ENCODE measurements at places on chromosomes 12 and 14.

GRCh38 chr12:65948320-65949008 lies 124.2 kb downstream of the HMGA2 start:
- H3K36me3 ChIP-seq = no peaks in the 10 kb centered on the region
- H3K4me3 ChIP-seq = no peak overlapping the region
- H3K27ac ChIP-seq = no peak overlapping the region
- peaks cover 21% of the 10 kb centered on the region for H3K27me3 ChIP-seq

DNA sequence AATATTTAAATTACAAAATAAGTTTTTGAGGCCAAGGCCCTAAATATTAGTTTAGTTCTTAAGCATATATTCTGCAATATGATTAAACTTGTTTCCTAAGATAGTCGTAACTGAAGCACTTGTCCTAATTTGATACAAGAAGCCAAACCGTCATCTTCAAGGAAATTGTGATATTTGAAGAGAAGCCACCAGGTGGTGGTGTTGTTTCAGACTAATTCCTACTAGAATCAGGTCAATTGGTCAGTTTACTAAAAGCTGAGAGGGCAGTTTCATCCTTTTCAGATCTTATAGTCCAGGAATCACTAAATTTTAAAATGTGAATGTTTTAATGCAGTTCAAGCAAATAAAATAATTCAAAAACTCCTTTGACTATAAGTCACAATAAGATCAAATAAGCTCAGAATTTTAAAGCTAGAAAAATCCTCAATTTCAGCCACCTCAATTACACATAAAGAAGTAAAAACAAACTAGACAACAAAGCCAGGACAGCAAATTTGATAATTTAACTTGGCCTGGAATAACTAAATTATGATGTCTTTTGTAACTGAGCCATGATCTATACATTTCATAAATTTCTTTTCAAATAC lies 7.1 kb upstream of the ARL1 start:
- no peak overlapping the region for H3K4me3 ChIP-seq
- H3K27me3 ChIP-seq = no peaks in the 10 kb centered on the region
- H3K27ac ChIP-seq = no peak overlapping the region
- DNase-seq = no peak
- no peaks in the 10 kb centered on the region for H3K4me1 ChIP-seq
- no peaks in the 10 kb centered on the region for H3K36me3 ChIP-seq

GRCh38 chr14:93304771-93305170 lies 28.1 kb downstream of the BTBD7 start:
- no peak overlapping the region for H3K4me3 ChIP-seq
- no peak overlapping the region for H3K27ac ChIP-seq
- H3K4me1 ChIP-seq = peaks cover 52% of the 10 kb centered on the region
- no peak for DNase-seq
- no peaks in the 10 kb centered on the region for H3K27me3 ChIP-seq
- peaks cover 4% of the 10 kb centered on the region for H3K36me3 ChIP-seq

DNA sequence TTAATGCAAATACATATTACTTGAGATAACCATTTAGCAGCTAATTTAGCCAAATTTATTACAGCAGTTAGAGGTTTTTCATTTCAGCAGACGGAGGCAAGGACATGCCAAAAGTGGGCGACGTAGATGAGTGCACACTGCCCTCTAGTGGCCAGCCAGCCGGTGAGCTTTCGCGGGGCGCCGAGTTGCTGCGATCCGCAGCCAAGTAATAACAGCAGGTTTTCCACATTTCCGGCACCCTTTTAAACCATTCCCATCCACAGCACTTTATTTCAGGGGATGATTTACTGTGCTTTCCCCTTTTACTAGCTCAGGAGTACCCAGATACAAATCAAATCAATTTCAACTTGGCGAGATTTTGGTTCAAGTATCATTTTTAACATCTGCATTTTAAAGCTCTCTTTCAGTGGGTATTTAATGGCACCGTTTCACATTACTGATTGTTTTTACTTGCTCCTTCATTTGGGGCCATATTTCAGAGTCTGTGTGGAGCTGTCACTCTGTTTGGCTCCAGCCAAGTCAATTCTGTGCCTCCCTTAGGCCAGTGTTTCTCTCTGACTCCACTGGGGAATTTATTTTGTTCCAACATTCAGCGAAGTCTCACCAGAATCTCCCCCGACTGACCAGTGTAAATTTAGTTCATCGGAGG lies 158.0 kb downstream of the EGLN3 start:
- H3K27me3 ChIP-seq = peaks cover 5% of the 10 kb centered on the region
- DNase-seq = peak; percentile 21
- H3K4me3 ChIP-seq = peak overlapping the region; percentile 64
- H3K27ac ChIP-seq = no peak overlapping the region
- H3K36me3 ChIP-seq = no peaks in the 10 kb centered on the region

GRCh38 chr12:5654019-5654418 lies 222.1 kb downstream of the NTF3 start:
- no peaks in the 10 kb centered on the region for H3K4me1 ChIP-seq
- no peak for DNase-seq
- no peak overlapping the region for H3K4me3 ChIP-seq
- no peaks in the 10 kb centered on the region for H3K36me3 ChIP-seq
- no peak overlapping the region for H3K27ac ChIP-seq
- no peaks in the 10 kb centered on the region for H3K27me3 ChIP-seq

DNA sequence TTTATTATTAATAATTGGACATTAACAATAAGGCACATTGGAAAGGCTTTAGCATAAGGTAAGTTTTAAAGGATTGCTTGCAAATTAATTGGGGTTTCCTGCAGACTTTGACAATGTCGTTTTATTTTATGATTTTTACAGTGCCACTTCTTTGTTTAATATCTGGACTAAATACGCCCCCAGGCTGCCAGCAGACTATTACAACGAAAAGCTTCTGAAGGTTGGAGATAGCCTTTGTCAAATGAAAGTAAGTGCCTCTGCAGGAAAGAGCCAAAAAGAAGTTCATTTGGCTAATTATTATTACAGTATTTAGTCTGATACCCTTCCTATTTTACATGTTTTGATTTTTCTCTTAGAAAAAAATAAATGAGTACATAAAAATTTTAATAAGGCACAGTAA lies 11.3 kb downstream of the CFAP54 start:
- DNase-seq = no peak
- H3K27ac ChIP-seq = peak overlapping the region; percentile 95
- no peaks in the 10 kb centered on the region for H3K27me3 ChIP-seq
- peaks cover 33% of the 10 kb centered on the region for H3K4me1 ChIP-seq

DNA sequence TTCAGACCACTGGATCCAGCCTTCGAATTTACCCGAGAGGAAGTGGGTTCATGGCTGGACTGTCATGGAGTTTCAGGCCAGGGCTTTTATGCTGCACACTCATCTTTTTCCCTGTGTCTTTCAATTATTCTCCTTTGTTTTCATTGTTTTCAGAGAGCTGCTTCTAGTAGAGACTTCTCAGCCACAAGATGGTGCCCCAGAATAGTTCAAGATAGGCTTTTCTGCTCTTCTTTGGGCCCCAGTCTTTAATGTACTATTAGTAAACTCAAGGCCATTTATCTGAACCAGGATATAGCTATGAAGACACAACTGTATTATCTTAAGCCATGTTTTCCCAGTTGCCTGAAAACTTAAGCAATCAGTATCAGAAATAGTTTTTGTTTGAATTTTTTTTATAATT lies 30.4 kb upstream of the PSMA6 start:
- peaks cover 7% of the 10 kb centered on the region for H3K36me3 ChIP-seq
- H3K4me1 ChIP-seq = no peaks in the 10 kb centered on the region
- H3K27ac ChIP-seq = no peak overlapping the region
- H3K4me3 ChIP-seq = no peak overlapping the region
- H3K27me3 ChIP-seq = no peaks in the 10 kb centered on the region

- H3K4me3 ChIP-seq = no peak overlapping the region
- peaks cover 3% of the 10 kb centered on the region for H3K36me3 ChIP-seq
- no peaks in the 10 kb centered on the region for H3K27me3 ChIP-seq
- no peak for DNase-seq
Measured at GRCh38 chr12:98492580-98493140, 22.7 kb upstream of the TMPO start.

GRCh38 chr14:78316786-78317185 lies 146.6 kb downstream of the NRXN3 start:
- H3K4me3 ChIP-seq = no peak overlapping the region
- DNase-seq = no peak
- H3K27me3 ChIP-seq = peaks cover 19% of the 10 kb centered on the region
- no peak overlapping the region for H3K27ac ChIP-seq
- no peaks in the 10 kb centered on the region for H3K4me1 ChIP-seq
- no peaks in the 10 kb centered on the region for H3K36me3 ChIP-seq

DNA sequence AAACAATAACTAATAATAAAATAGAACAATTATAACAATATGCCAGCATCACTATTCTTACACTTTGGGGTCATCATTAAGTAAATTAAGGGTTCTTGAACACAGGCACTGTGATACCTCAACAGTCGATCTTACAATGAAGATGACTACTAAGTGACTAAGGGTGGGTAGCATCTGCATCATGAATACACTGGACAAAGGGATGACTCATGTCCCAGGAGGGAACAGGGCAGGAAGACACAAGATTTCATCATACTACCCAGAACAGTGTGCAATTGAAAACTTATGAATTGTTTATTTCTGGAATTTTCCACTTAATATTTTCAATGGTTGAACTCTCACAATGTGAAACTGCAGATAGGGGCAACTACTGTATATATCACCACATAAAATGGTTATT lies 19.7 kb downstream of the TSPAN19 start:
- H3K4me1 ChIP-seq = no peaks in the 10 kb centered on the region
- H3K4me3 ChIP-seq = no peak overlapping the region
- H3K27ac ChIP-seq = no peak overlapping the region
- H3K36me3 ChIP-seq = no peaks in the 10 kb centered on the region
- no peak for DNase-seq

GRCh38 chr12:89779090-89779489 lies 70.5 kb upstream of the ATP2B1 start:
- no peak overlapping the region for H3K4me3 ChIP-seq
- no peak overlapping the region for H3K27ac ChIP-seq
- no peaks in the 10 kb centered on the region for H3K27me3 ChIP-seq
- no peaks in the 10 kb centered on the region for H3K36me3 ChIP-seq

- H3K4me3 ChIP-seq = no peak overlapping the region
- no peak for DNase-seq
- H3K36me3 ChIP-seq = peaks cover 7% of the 10 kb centered on the region
- H3K27ac ChIP-seq = no peak overlapping the region
Measured at GRCh38 chr12:99670635-99671034, 23.1 kb downstream of the GARIN6 start.

- H3K4me1 ChIP-seq = no peaks in the 10 kb centered on the region
- no peak overlapping the region for H3K4me3 ChIP-seq
- no peak for DNase-seq
Measured at GRCh38 chr14:51289169-51289568, 49.1 kb downstream of the TMX1 start.

- no peaks in the 10 kb centered on the region for H3K4me1 ChIP-seq
- H3K36me3 ChIP-seq = peaks cover 83% of the 10 kb centered on the region
- no peak overlapping the region for H3K27ac ChIP-seq
- no peak overlapping the region for H3K4me3 ChIP-seq
- DNase-seq = no peak
- no peaks in the 10 kb centered on the region for H3K27me3 ChIP-seq
Measured at GRCh38 chr14:31142455-31143087, 65.0 kb downstream of the HECTD1 start.

DNA sequence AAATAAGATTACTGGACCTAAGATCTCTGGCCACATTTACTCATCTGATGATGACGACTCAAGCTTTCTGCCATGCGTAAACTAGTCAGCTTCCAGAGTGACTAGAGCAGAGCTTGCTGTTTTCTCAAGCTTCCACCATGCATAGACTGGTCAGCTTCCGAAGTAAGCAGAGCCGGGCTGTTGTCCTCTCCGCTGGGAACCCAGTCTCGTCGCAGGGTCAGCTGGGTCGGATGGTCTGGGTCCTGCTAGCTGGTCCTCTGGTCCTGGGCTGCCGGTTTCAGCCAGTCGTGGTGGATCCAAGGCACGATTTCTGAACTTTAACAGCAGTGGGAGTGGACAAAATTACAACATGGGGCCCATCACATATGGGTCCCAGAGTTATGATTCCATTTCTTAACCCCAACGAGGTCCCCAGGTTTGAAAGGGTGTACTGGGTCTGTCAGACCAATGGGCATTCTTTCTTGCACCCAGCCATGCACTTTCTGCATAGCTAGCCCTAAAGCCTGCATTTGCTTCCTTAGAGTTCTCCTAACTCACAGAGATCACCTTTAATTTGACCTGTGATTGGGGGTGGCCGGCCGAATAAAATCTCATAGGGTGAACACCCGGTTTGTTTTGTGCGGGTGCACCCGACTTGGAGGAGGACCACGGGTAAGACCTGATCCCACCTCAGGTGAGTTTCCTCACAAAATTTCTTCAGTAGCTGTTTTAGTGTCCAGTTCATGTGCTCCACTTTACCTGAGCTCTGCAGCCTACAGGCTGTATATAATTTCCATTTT lies 1312.8 kb downstream of the TMEM121 start:
- DNase-seq = no peak
- H3K27me3 ChIP-seq = peaks cover 17% of the 10 kb centered on the region
- no peak overlapping the region for H3K4me3 ChIP-seq

GRCh38 chr14:88248606-88249005 lies 74.5 kb downstream of the KCNK10 start:
- H3K4me3 ChIP-seq = no peak overlapping the region
- no peak for DNase-seq
- peaks cover 69% of the 10 kb centered on the region for H3K27me3 ChIP-seq
- no peaks in the 10 kb centered on the region for H3K4me1 ChIP-seq

- no peaks in the 10 kb centered on the region for H3K27me3 ChIP-seq
- no peaks in the 10 kb centered on the region for H3K36me3 ChIP-seq
- H3K27ac ChIP-seq = no peak overlapping the region
- H3K4me1 ChIP-seq = no peaks in the 10 kb centered on the region
- H3K4me3 ChIP-seq = no peak overlapping the region
- no peak for DNase-seq
Measured at GRCh38 chr12:80190001-80190400, 90.7 kb downstream of the OTOGL start.

- H3K4me1 ChIP-seq = peaks cover 3% of the 10 kb centered on the region
- DNase-seq = no peak
- no peak overlapping the region for H3K4me3 ChIP-seq
- H3K27me3 ChIP-seq = peaks cover 44% of the 10 kb centered on the region
Measured at GRCh38 chr12:93166541-93167307, 211.0 kb upstream of the NUDT4 start.

- no peak for DNase-seq
- no peaks in the 10 kb centered on the region for H3K27me3 ChIP-seq
- H3K36me3 ChIP-seq = no peaks in the 10 kb centered on the region
- H3K4me3 ChIP-seq = peak overlapping the region; percentile 38
- H3K27ac ChIP-seq = peak overlapping the region; percentile 28
- peaks cover 4% of the 10 kb centered on the region for H3K4me1 ChIP-seq
Measured at GRCh38 chr14:38129705-38130104, 78.0 kb upstream of the SSTR1 start.

Measured in effector memory CD8-positive, alpha-beta T cell (primary cell).